ENCODE measurements at places on chromosomes 6 and 20.

GRCh38 chr20:6044115-6044514 is 9.7 kb downstream of the LRRN4 start:
- H3K27me3 ChIP-seq = peaks cover 7% of the 10 kb centered on the region
- DNase-seq = no peak
- peaks cover 79% of the 10 kb centered on the region for H3K36me3 ChIP-seq
- no peak overlapping the region for H3K4me3 ChIP-seq
- no peak overlapping the region for H3K27ac ChIP-seq

- no peaks in the 10 kb centered on the region for H3K36me3 ChIP-seq
- H3K27ac ChIP-seq = no peak within 1 kb of the TSS
- H3K27me3 ChIP-seq = peaks cover 80% of the 10 kb centered on the region
- peak within 1 kb of the TSS; percentile 84 for H3K4me3 ChIP-seq
- peaks cover 40% of the 10 kb centered on the region for H3K4me1 ChIP-seq
Observed at GRCh38 chr20:17226410-17227218, at the start of gene PCSK2. PCSK2 (plus strand) TSS chr20:17227040; CDS start chr20:17227306, 266 bp downstream.

DNA sequence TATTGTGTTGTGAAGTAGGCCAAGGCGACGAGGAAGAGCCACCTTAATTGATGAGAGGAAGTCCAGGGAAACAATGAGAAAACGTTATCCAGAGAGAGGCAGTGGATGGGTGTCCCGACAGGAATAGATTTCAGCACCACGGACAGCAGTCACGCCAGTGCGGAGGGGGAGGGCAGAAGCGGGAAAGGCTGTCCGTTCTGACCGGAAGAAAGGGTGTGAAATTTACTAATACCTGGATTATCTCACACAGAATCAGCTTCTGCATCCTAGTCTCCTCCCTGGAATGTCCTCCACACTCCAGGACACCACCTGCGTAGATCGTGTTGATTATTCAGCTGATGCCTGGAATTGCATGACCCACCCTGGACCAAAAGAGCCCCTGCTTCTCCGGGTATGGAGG is 7.4 kb upstream of the BPIFA3 start:
- H3K4me1 ChIP-seq = no peaks in the 10 kb centered on the region
- H3K27ac ChIP-seq = no peak overlapping the region
- H3K4me3 ChIP-seq = no peak overlapping the region
- peak; percentile 93 for DNase-seq

- peaks cover 16% of the 10 kb centered on the region for H3K27me3 ChIP-seq
- peak overlapping the region; percentile 29 for H3K4me3 ChIP-seq
Observed at GRCh38 chr20:16761305-16761829, 13.2 kb downstream of the OTOR start.

DNA sequence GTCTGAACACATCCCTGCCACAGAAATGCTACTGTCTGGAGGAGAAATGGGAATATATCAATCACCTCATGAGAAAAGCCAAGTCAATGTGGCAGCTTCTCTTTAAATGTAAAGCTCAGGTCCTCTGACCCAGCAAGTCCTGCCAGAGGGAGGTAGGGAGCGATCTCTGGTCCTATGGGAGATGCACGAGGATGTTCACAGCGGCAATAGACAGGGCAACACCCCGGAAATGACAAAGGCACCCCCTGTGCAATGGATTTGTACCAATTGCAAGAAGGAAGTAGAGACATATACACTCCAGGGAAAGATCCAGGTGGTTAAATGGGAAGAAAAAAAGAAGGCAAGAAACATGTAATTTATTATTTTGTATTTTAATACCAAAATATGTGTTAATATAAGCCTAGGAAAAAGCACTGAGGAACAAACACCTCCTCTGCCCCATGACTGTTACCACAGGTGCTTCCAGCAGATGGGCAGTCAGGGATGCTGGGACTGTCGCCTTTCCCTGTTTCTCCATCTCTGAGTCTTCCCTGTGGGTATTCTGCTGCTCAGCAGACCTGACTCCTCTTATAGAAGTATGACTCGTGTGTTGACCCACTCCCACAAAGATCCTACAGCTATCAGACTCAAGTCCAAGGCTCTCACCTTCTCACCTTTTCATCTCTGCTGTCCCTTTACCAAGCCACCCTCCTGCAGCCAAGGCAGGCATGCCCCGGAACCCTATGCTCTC is 20.8 kb downstream of the ATP9A start:
- peaks cover 6% of the 10 kb centered on the region for H3K27me3 ChIP-seq
- peak overlapping the region; percentile 20 for H3K27ac ChIP-seq
- no peak overlapping the region for H3K4me3 ChIP-seq

- H3K4me1 ChIP-seq = peaks cover 14% of the 10 kb centered on the region
- no peak overlapping the region for H3K27ac ChIP-seq
- no peaks in the 10 kb centered on the region for H3K36me3 ChIP-seq
- no peak for DNase-seq
Observed at GRCh38 chr6:13234130-13234529, 94.2 kb downstream of the TBC1D7 start.

DNA sequence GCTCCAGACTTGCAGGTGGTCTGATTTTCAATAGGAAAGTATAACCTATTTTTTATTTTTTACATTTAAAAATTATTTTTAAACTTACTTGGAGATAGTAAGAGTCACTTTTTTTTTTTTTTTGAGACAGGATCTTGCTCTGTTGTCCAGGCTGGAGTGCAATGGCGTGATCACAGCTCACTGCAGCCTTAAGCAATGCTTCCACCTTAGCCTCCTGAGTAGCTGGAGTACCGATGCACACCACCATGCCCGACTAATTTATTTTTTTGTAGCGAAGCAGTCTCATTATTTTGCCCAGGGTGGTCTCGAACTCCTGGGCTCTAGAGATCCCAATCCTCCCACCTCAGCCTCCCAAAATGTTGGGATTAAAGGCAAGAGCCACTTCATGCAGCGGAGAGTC is 84.8 kb upstream of the RALY start:
- peaks cover 8% of the 10 kb centered on the region for H3K27me3 ChIP-seq
- DNase-seq = no peak
- no peak overlapping the region for H3K27ac ChIP-seq
- no peaks in the 10 kb centered on the region for H3K36me3 ChIP-seq
- H3K4me1 ChIP-seq = peaks cover 41% of the 10 kb centered on the region

GRCh38 chr6:124879110-124879991 is 82.9 kb upstream of the RNF217 start:
- H3K27me3 ChIP-seq = no peaks in the 10 kb centered on the region
- H3K36me3 ChIP-seq = no peaks in the 10 kb centered on the region
- peaks cover 19% of the 10 kb centered on the region for H3K4me1 ChIP-seq
- H3K4me3 ChIP-seq = no peak overlapping the region
- no peak for DNase-seq

DNA sequence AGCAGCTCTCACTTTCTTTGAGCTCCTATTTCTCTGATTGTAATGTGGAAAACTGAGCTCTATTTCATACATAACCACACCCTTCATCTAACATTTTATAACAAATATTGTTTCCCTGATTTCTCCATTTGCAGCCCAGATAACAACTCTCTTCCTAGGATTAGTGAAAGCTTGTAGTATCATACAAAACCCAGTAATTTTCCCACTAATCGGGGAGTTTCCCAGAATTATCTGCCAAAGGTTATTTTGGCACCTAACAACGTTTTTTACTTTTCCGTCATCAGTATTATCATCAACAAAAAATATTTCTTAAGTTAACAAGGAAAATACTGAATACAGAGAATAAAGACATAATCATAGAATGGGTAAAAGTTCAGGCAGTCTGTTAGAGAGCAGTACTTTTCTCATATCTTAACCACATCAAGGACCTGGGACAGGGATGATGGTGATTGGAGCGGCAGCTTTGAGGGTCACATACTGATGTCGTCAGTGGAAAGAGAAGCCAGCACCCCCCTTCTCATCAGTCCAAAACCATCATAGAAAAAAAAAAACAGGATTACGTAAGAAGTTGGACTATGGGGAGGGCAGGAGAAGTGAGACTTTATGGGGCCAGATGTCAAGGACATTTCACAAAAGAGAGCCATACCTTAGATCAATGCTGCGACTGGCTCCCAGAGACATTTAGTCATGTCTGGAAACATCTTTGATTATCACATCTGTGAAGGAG is 166.1 kb upstream of the TNFAIP3 start:
- peaks cover 50% of the 10 kb centered on the region for H3K4me1 ChIP-seq
- H3K27ac ChIP-seq = no peak overlapping the region
- H3K36me3 ChIP-seq = no peaks in the 10 kb centered on the region
- no peak overlapping the region for H3K4me3 ChIP-seq

DNA sequence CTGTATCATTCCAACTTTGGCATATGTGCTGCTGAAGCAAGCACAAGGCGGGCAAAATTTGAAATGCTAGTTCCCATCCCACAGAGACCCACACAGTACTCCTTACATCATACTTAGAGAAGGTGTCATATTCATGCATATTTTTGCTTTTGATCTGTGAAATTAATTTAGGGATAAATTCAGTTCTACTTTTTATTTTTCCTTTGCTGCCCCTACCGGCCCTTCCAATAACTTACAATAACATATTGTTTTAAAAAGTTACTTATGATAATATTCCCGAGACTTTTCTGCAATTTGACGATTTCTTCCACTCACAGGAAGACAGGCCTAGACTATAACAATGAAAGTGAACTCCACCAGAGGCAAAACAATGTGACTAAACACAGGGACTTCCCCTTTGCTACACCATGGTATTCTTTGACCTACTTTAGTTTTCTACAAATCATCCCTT is 35.0 kb downstream of the SESN1 start:
- no peak overlapping the region for H3K4me3 ChIP-seq
- peaks cover 3% of the 10 kb centered on the region for H3K27me3 ChIP-seq
- DNase-seq = no peak

GRCh38 chr6:11343963-11344723 is 111.7 kb upstream of the NEDD9 start:
- H3K4me3 ChIP-seq = no peak overlapping the region
- no peak for DNase-seq
- H3K4me1 ChIP-seq = peaks cover 30% of the 10 kb centered on the region
- no peak overlapping the region for H3K27ac ChIP-seq

- DNase-seq = no peak
- peaks cover 7% of the 10 kb centered on the region for H3K27me3 ChIP-seq
- H3K4me1 ChIP-seq = peaks cover 16% of the 10 kb centered on the region
- H3K27ac ChIP-seq = no peak overlapping the region
- H3K36me3 ChIP-seq = no peaks in the 10 kb centered on the region
Observed at GRCh38 chr6:19723545-19723944, 113.6 kb upstream of the ID4 start.

- no peak for DNase-seq
- no peaks in the 10 kb centered on the region for H3K4me1 ChIP-seq
- H3K4me3 ChIP-seq = no peak overlapping the region
- H3K36me3 ChIP-seq = peaks cover 41% of the 10 kb centered on the region
- no peaks in the 10 kb centered on the region for H3K27me3 ChIP-seq
Observed at GRCh38 chr6:37373822-37374471, 20.2 kb downstream of the RNF8 start.

GRCh38 chr6:67667637-67668422 is 967.3 kb upstream of the ADGRB3 start:
- H3K4me3 ChIP-seq = no peak overlapping the region
- no peaks in the 10 kb centered on the region for H3K4me1 ChIP-seq
- no peaks in the 10 kb centered on the region for H3K27me3 ChIP-seq
- no peak overlapping the region for H3K27ac ChIP-seq

DNA sequence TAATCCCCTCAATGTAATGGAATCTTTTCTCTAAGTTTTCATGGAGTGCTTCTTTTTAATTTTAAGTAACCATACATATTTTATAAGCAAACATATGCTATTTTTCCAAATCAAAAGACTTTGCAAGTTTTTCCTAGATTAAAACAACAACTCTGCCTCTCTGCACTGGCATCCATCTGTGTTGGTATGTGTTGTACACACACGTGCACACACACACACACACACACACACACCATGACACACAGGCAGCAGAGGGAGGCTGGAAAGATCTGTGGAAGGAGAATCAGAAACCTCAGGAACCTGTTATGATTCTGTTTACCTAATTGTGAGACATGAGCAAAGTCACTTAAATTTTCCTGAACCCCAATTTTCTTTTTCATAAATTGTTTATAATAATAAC is 295.0 kb upstream of the PRDM1 start:
- H3K27me3 ChIP-seq = peaks cover 4% of the 10 kb centered on the region
- H3K4me3 ChIP-seq = no peak overlapping the region
- H3K4me1 ChIP-seq = peaks cover 55% of the 10 kb centered on the region
- H3K36me3 ChIP-seq = no peaks in the 10 kb centered on the region
- H3K27ac ChIP-seq = no peak overlapping the region

DNA sequence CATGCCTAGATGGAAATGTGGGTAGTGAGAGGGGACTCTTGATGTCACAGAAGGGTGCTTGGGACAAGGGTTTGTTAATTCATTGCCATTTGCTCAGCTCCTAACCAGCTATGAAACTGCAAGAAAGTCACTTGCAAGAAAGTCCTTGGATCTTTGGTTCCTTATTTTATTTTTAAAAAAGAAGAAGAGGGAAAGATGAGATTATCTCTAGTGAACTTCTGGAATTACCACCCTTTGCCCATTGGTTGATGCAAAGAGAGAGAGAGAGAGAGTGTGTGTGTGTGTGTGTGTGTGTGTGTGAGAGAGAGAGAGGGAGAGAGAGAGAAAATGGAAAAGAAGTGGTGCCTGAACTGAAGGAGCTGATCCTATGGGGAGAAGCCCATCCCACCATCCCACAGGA is 4.6 kb upstream of the SFT2D1 start:
- no peak overlapping the region for H3K4me3 ChIP-seq
- DNase-seq = no peak
- H3K36me3 ChIP-seq = peaks cover 8% of the 10 kb centered on the region
- H3K27ac ChIP-seq = no peak overlapping the region
- peaks cover 25% of the 10 kb centered on the region for H3K27me3 ChIP-seq

GRCh38 chr6:165090242-165090641 is 219.2 kb downstream of the C6orf118 start:
- no peaks in the 10 kb centered on the region for H3K27me3 ChIP-seq
- H3K4me1 ChIP-seq = peaks cover 29% of the 10 kb centered on the region
- peak overlapping the region; percentile 32 for H3K4me3 ChIP-seq
- H3K27ac ChIP-seq = peak overlapping the region; percentile 36
- H3K36me3 ChIP-seq = peaks cover 33% of the 10 kb centered on the region

DNA sequence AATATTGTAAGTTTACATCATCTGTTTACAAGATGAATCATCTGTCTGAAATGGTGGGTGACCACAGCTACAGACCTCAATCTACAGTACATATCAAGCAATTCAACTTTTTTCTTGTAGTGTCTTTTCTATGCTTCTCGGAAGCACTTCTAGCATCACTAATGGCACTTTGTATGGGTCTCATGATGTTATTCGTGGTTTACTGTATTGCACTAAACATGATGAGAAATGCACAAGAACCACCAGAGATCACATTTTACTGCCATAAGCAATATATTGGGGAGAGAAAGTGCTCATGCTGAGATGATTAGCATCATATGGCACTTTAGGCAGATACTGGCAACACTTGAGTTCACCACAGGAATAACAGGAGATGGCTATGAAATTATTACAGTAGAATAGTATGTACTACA is 15.4 kb upstream of the BTBD3 start:
- peaks cover 65% of the 10 kb centered on the region for H3K36me3 ChIP-seq
- H3K27me3 ChIP-seq = peaks cover 5% of the 10 kb centered on the region
- DNase-seq = no peak
- H3K4me1 ChIP-seq = peaks cover 25% of the 10 kb centered on the region
- no peak overlapping the region for H3K4me3 ChIP-seq

DNA sequence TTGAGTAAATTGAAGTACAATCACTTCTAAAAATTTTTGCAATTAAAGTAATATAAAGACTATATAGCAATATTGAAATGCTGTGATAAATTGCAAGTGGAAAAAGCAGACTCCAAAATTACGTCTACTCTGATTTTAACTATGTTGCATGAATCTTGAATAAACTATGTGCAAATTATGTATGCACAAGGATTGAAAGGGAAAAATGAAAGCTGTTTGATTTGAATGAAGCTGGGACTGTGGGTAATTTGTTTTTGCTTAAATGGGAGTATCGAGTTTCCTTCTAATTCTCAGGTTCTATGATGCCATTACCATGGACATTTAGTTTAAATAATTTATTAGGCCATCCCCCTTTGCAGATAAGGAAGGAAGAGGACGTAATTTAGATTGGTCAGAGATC is 198.7 kb upstream of the MYLIP start:
- no peak for DNase-seq
- H3K4me1 ChIP-seq = no peaks in the 10 kb centered on the region
- peaks cover 20% of the 10 kb centered on the region for H3K36me3 ChIP-seq

Data from nephron progenitor cell (in vitro differentiated cells).